Activated naive CD8-positive, alpha-beta T cell treated with anti-CD3 and anti-CD28 coated beads for 36 hours (primary cell): ENCODE measurements at places on chromosomes 7 and 10.

GRCh38 chr7:39594988-39595620 is 28.3 kb upstream of the RALA start:
- no peak for DNase-seq

- DNase-seq = no peak
These were observed 187.5 kb downstream of the WDR37 start for GRCh38 chr10:1243486-1244234.

- DNase-seq = no peak
These were observed 42.2 kb downstream of the ZWINT start for GRCh38 chr10:56318816-56319215.

- DNase-seq = no peak
These were observed 6.4 kb upstream of the NT5C2 start for GRCh38 chr10:103199488-103199887.

GRCh38 chr10:15136129-15137035 is 32.1 kb downstream of the NMT2 start:
- no peak for DNase-seq

- DNase-seq = no peak
These were observed 72.5 kb upstream of the KCNMA1 start for GRCh38 chr10:77710081-77710551.

- DNase-seq = no peak
These were observed 71.0 kb upstream of the PLPP4 start for GRCh38 chr10:120385992-120386391.

DNA sequence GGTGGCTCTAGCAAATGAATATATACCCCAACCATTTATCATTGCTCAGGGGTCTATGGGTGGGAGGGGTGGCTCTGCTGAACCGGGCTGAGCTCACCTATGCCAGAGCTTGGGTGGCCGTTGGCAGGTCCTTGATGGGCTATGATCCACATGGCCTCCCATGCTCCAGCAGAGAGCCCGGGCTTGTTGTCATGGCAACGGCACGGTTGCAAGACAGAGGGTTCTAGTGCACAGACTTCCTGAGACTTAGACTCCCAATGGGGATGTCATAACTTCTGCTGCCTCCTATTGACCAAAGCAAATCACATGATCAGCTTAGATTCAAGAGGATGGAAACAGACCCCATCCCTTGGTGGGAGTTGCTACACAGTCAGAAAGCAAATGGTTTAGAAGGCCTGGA is 36.4 kb upstream of the CARD11 start:
- no peak for DNase-seq
